ENCODE measurements at places on chromosomes 1 and 21. TPM values are rescaled to one million over a fixed set of nuclear protein-coding genes. Genes with fewer than 3 reads are reported as not detected.

The TTC22 gene
- 24.9 TPM for total RNA-seq

The SPATA6 gene
- 30.1 TPM for total RNA-seq

The SUSD4 gene
- 3.4 TPM for total RNA-seq

The XKR8 gene
- total RNA-seq: 10.9 TPM

The C8A gene
- 10.7 TPM for total RNA-seq

DNA sequence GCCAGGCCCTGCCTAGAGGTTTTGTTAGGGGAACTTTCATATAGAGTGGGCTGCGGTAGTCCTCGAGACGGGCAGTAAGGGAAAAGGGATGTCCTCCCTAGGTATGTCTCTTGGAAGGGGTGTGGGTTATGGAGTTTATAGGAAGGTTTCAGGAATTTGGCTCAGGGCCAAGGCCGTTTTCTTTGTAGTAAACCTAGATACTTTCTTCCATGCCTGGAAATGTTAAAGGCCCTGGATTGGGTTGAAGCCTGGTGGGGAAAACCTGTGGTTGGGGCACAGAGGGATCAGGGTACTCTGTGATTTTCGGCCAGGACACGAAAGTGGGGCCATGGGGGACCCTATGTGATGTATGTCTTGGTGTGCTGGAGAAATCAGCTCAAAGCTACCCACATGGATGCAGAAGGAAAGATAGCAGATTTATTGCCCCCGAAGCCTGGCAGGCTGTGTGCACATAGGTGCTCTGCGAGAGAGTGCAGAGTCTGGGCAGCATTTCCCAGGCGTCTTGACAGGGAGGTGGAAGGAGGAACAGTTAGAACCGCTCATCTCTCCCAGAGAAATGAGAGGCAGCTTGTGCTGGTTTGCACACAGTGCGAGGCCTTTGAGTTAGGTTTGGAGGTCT is 1.7 kb downstream of the SNAP47 start:
- DNase-seq: no peak

- no peak for DNase-seq
Observed at GRCh38 chr1:160621633-160622413, 25.0 kb downstream of the SLAMF1 start.

DNA sequence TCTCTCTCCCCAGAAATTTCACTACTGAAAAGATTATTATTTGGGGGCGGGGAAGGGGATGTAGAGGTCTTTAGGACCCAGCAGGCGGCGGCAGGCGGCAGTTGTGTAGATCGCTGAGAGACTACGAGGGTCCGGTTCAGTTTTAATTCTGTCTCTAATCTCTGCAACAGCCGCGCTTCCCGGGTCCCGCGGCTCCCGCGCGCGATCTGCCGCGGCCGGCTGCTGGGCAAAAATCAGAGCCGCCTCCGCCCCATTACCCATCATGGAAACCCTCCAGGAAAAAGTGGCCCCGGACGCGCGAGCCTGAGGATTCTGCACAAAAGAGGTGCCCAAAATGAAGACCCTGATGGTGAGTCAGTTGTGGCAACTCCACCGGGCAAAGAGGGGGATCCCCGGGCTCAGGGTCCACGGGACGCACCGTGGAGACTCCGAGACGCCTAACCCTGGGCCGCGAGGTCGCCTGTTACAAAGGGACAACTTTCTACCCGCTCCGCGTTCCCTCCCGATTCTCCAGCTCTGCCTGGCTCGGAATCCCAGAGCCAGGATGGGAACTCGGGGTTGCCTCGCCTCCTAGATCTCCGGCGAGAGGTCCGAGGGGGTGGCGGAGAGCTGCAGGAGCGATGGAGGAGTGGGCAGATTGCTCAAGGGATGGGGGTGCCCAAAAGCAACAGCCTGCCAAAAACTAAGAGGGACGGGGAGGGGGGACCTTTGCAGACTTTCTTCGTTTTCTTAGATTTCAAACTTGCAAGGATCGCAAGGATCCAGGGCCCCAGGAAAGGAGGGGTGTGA is at the start of gene ST6GALNAC5:
ST6GALNAC5 (plus strand) TSS at position 139 of the 789 bp plus-strand sequence.
- DNase-seq: no peak

- no peak for DNase-seq
Observed at GRCh38 chr1:112504001-112504660, 4.6 kb upstream of the WNT2B start.

GRCh38 chr1:59004755-59005154 is 220.9 kb upstream of the JUN start:
- DNase-seq: no peak

DNA sequence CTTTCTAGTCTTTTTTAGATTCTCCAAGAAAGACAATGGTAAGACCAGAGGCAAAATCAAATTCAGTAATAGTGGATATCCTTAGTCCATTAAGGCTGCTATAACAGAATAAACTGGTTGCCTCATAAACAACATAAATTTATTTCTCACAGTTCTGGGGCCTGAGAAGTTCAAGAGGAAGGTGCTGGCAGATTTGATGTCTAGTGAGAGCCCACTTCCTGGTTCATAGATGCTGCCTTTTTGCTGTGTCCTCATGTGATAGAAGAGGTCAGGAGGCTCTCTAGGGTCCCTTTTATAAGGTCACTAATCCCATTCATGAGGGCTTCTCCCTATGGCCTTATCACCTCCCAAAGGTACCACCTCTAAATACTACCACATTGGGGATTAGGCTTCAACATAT is 31.5 kb upstream of the BTG3 start:
- no peak for DNase-seq

DNA sequence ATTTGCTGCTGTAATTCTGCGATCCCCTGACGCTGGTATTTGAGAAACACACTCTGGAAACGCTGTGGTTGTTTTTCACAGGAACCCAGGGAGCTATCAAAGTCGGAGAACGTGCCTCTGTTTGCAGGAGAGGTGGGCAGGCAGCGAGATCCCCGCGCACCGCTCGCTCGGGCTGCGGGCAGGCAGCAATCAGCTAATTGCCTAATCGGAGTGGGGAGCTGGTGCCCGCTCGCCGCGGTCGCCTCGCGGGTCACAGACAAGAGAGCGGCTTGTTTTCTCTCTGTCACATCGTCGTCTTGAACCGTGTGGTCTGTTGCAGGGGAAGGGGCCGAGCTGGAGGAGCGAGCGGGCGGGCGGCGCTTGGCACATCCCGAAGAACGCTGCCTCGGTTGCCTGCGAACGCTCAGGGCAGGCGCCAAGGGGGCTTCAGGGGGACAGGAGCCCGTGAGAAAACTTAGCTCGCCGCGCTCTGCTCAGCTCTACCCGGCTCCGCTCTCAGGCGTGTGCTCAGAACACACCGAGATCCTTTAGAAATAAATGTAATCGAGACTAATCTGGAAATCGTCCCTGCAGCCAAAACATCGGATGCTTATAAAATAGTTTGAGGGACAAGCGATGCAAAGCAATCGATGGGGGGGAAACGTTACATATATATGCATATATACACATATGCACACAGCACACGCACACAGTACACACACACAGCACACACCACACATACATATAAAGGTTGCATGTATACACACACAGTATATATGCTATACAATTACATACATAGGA is 93.6 kb upstream of the SMYD2 start:
- DNase-seq: no peak

DNA sequence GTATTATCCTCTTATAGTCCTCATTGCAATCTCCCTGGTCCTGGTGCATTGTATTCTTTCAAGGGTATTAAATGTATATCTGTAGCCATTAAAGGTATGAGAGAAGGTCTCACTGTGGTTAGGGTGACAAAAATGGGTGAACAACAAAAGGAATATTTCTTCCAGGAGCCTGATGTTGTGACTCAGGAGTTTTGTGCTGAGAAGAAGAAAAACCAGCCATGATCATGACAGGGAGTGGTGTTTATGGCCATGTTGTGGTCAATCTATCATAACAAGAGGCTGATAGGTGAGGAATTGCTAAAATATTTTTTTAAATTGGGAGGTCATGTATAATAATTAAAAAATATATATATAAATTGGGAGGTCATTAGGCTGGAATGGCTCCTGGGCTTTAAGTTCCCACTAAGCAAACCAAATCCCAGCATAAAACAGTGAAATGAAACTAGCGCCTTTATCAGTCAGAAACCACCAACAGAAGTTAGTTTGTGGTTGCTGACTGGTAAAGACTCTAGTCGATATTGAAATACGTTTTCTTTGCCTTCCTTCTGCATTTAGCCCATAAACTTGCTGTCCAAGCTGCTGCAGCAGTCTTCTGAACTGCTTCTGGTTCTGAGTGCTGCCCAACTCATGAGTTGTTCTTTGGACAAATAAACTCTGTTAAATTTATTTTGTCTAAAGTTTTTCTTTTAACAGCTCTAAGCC is 60.3 kb downstream of the TBX19 start:
- DNase-seq: no peak

DNA sequence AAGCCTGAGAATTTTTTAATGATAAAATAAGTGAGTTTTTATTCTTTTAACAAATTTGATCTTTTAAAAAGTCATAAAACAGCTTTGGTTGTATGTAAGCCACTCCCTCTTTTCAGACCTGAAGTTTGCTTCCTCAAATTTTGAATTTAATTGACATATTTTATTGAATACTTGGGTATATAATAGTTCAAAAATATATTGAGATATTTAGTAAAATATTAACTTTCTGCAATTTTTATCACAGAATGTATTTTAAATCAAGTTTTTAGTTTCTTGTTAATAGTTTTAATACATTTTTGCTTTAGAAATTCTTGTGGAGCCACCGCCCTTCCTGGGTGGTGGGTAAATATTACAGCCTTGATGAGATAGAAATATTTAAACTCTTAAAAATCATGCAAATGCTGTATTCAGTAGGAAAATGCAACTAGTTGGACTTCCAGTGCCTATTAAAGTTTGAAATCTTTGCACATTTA is 867 bp downstream of the PTPRC start:
- no peak for DNase-seq

Data from mucosa of gallbladder (tissue), 1 donor.